GM12878 (cell line): ENCODE measurements at places on chromosomes 5 and 9. TPM values are rescaled to one million over a fixed set of nuclear protein-coding genes. Genes with fewer than 3 reads are reported as not detected.
A peak's percentile ranks its signal among the peaks of the same experiment; 100 is the strongest.

Gene ZMAT2
- total RNA-seq, result 44.1 and 44.8 TPM in 2 replicates

GRCh38 chr5:54905246-54905795 is 80.1 kb downstream of the ESM1 start:
- no peak for DNase-seq

DNA sequence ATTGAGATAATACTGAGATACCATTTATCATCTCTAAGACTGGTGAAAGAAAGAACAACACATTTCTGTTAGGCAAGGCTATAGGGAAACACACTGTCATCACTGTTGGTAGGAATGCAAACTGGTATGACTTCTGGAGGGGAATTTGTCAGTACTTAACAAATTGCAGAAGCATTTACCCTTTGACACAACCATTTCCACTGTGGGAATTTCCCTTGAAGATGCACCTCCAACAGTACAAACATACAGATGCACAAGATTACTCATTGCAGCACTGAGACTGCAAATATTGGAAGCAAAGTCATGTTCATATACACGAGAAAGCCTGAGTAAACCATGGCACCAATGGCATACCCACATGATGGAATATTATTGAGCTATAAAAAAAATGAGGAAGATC is 17.6 kb downstream of the GM2A start:
- DNase-seq, result peak; percentile 71

- peak; percentile 43 for DNase-seq
Observed at GRCh38 chr5:74978345-74978744, 74.0 kb downstream of the GCNT4 start.

- DNase-seq, result no peak
Observed at GRCh38 chr5:380701-381309, 59.3 kb downstream of the AHRR start.

DNA sequence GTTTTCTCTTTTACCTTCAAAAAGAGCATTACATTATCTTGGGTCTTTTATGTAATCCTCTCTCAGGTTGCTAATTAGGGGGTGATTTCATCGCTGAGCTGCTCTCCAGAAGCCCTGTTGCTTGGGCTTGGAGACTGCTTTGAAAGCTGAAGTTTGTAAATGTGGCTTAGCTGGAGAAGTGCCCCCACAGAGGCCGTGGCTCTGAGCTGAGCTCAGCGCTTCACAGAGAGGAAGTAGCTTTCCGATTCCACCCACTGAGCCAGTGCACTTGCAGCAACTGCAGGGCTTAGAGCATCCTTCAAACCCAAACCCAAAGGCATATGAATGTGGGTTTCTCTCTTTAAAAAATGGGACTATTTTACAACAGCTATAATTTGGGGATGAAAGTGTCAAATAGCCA is 13.7 kb upstream of the NXNL2 start:
- no peak for DNase-seq

Gene PROB1
- total RNA-seq, result 6.0 and 6.5 TPM in 2 replicates

DNA sequence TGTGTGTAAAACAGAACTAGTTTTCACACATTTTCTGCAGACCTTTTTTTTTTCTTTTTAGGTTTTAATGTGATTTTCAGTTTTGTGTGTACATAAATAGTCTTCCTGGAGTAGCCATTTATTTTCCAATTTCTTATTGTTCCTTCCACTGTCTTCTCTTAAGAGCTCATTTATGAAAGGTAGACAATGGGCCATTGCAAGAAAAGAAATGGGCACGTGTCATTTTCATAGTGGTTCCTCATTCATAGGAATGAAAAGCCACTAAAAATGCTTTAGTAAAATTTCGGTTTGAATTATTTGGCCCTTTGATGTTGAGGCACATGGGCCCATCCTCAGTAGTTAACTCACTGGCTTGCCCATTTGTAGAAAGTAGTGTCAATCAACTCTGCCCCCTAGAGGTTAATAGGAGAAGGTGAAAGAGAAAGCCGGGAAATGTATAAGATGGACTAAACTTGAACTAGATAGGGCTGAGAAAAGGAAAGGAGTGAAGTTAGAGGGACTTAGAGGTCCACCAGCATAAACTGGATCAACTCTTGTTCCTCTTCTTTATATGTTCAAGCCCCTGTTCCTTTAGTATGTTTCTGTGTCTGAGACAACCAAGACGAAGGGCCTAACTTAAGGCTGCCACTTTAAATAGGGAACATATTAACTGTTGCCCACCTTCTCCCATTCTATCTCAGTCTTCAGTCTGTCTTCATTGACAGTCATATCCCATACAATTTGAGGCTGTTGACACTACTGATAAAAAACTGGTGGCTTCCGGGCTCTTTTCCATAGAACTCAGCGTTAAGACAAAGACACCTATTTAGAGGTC is 72.6 kb downstream of the SMARCA2 start:
- peak; percentile 45 for DNase-seq

Gene ARL14EPL
- not detected in 2 replicates for total RNA-seq

- DNase-seq, result no peak
Observed at GRCh38 chr9:125422853-125423252, 161.2 kb downstream of the GAPVD1 start.

- no peak for DNase-seq
Observed at GRCh38 chr9:112846528-112847488, 43.9 kb downstream of the SLC46A2 start.

DNA sequence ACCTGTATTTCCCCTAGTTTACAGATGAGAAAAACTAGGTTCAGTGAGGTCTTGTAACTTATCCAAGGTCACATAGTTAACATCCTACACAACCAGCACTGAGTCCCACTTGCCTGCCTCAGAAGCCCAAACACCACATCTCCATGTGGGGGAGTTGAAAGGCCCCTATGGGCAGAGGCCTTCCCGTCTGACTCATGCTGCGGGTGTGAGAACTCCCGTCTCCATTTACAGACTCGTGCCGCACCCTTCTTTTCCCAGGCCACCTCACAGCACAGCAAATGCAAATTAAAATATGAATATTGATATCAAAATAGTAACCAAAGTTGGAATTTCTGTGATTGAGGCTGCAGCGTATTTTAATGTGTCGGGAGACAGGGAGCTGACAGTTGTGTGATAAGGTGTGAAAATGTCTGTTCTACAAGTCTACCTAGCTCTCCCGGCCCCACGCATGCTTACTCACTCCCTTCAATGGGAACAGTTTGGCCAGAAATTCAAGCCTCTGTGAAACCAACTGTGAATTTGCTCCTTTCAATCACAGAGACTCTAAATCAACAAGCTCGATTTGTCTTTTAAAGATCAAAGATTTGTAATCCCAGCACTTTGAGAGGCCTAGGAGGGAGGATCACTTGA is 90.1 kb downstream of the CRB2 start:
- no peak for DNase-seq

Gene TLX3
- total RNA-seq, result not detected in 2 replicates

GRCh38 chr5:169923988-169924387 is 56.3 kb downstream of the INSYN2B start:
- peak; percentile 27 for DNase-seq

DNA sequence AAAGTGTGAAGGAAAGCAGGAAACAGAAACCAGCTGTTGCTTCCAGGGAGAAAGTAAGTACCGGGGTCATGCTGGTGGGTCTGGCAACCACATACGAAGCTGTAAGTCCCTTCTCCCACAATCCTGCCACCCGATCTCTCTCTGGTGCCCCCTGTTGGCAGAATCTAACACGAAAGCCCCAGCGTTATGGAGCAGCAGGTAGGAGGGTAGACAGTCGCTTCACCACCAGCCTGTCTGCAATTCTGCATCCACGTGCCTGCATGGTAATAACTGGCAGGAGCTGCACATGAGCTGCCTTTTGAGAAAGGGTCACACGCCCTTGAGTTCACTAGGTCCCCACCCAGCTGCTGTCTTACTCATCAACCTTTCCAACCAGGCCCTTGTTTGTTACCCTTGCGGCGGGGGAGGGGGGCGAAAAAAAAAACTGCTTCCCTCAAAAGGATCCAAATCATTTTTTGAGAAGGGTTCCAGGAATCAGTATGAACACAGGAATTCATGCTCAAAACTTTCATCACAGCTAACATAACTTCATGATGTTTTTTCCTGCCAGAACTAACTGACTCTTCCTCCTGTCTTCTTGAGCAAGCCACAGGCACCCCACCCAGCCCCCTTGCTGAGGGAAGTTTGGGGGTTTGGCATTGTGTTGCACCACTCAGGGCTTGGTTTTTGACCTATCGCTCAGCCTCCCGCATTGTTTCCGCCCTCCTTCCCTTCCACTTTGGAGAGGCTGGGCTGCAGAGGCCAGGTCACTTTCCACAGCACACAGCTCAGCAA is 19.6 kb upstream of the TMEM252 start:
- no peak for DNase-seq

Gene TRIM41
- total RNA-seq, result 24.6 and 28.9 TPM in 2 replicates

GRCh38 chr9:21875893-21876292 is 73.5 kb downstream of the MTAP start:
- no peak for DNase-seq

Gene C5orf34
- total RNA-seq, result 5.6 and 6.1 TPM in 2 replicates

Gene QSOX2
- 15.8 and 16.1 TPM in 2 replicates for total RNA-seq

Gene PHF19
- total RNA-seq, result 116 and 133 TPM in 2 replicates

DNA sequence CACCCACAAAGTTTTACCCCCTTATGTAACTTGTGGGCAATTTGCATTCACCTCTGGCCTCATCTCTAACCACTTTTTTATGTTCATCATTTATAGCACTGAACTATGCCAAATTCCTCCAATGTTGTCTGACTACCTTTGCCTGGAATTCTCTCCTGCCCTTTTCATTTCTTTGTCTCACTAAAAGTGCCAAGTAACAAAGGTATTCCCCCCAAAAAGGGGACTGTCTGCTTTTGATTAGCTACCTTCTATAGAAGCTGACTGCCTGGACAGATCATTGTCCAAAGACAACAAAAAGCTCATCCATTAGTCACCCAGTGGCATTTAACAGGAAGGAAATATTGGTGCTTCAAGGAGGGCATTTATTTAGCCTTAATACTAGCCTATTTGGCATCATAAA is 189.9 kb upstream of the VCAN start:
- no peak for DNase-seq
